Kidney epithelial cell (primary cell): ENCODE measurements at places on chromosomes 6 and 20. TPM values are rescaled to one million over a fixed set of nuclear protein-coding genes. Genes with fewer than 3 reads are reported as not detected.

DNA sequence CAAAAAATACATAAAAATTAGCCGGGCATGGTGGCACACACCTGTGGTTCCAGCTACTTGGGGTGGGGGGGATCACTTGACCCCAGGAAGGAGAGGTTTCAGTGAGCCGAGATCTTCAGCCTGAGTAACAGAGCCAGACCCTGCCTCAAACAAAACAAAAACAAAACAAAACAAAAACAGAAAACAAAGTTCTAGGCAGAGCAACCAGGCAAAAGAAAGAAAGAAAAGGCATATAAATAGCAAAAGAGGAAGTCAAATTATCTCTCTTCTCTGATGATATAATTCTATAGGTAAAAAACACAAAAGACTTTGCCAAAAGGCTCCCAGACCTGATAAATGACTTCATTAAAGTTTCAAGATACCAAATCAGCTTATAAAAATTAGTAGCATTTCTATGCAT is 446.9 kb downstream of the HAO1 start:
- no peak for DNase-seq

DNA sequence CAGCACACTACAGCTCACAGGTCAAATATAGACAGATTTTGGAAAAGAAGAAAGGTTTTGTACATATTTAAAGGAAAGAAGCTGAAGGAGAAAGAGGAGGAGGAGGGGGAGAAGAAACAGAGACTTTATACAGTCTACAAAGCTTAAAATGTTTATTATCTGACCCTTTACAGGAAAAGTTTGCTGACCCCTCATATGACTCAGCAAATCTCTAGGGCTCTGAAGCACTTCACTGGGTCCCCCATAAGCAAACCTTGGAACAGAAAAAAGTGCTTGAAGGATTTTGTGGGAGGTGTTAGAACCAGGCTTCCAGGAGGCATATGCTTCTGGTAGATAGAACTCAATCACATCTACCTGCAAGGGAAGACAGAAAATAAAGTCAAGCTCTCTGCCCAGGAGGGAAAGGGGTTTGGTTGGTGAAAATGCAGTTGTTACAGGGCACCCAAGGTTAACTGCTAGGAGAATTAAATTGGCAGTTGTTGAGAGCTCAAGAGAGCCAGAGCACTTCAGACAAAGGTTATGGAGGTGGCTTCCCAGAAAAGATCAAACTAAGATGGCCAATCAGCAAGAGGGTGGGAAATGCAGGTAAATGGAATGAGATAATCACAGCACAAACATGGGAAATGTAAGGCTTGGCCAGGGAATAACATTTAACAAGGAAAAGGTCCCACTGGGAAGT is 207.4 kb upstream of the SGK1 start:
- DNase-seq = no peak

- no peak for DNase-seq
These were observed 294.3 kb upstream of the BMP2 start for GRCh38 chr20:6473197-6473596.

DNA sequence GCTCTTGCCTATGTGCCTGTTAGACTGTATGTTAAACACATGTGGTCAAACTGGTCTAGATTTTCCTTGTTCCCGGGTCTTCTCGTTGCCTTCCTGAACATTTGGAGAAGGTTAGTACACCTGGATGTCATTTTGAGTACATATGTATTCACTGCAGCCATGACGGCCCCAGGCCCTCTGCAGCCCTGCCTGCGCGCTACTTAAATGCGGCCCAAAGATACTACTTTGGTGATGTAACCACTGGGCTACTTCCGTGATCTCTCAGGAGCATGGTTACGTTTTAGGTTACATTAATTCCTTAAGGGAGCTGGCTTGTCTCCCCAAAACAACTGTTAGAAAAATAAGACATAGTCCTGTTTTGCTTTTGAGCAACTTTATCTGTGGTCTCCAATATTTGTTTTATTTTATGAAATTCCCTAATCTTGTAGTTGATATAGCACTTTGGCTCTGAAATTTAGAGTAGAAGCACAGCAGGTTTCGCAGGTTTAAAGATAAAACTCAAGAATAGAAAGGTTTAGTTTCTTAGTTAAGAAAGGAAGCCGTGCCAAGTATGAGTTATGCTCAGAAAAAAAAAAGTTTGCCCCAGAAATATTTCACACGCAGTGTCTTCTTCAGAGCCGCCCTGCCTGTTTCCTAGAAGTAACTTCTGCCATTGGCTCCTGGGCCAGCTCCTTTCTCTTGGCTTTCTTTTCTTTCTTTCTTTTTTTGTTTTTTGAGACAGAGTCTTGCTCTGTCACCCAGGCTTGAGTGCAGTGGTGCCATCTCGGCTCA is 38.1 kb downstream of the TIAM2 start:
- no peak for DNase-seq

GRCh38 chr6:161922631-161923119 is 648.8 kb upstream of the AGPAT4 start:
- DNase-seq = peak; percentile 43

- no peak for DNase-seq
These were observed 458.7 kb upstream of the AGPAT4 start for GRCh38 chr6:161732594-161732993.

DNA sequence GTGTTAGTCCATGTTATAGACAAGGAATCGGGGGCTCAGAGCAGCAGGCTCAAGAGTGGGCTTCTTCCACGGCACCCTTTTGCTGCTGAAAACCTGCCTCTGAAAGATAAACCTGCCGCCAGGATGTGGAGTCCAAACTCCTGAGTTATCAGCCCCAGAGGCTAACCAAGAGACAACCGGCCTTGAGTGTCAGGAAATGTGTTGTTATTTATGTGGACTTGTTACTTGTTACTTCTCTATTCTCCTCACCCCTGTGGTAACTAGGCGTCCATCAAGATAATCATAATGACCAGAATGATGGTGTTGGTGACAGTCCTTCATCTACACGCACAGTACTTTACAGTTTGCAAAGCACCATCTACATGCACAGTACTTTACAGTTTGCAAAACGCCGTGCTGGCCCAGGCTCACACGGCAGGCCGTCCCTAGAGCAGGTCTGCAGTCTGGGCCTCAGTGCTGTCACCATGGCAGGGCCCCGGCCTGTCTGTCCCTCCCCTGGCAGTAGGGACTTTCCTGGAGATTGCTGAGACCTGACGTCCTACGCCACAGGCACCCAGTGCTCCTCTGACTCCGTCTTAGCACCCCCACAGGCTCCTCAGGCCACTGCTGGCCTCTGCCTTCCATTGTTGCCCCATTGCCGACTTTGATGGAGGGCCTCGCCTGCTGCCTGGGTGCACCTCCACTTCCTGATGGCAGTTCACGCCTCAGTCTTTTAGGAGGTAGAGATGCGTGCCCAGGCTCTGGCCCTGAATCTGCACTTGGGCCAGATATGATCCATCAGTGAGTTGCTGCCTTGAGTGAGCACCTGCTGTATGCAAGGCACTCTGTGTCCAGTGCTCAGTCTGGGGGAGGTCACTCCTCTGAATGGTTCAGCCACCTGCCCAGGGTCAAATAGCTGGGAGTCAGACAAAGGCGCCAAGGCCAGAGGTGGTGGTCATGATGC is 9.1 kb upstream of the BPIFB4 start:
- DNase-seq = no peak

- DNase-seq = peak; percentile 73
These were observed 112.0 kb downstream of the BACH2 start for GRCh38 chr6:90184334-90185298.

GRCh38 chr6:144725736-144726522 is 440.8 kb downstream of the UTRN start:
- DNase-seq = peak; percentile 43

DNA sequence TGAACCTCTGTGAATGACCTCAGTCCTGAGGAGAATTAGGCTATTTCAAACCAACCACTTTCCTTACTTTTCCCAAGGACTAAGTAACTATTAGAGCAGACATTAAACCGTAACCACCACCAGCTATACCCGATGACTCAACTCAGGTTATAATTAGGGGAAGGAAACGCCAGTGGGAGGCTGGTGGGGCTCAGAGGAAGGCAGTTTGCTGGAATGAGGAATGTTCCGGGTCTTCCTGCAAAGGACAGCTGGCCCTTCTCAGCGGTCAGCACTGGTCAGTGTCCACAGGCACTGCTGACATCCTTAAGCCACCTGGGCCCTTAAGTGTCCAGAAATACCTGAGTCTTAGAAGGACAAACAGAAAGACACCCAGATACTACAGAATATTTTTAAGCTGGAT is 515.2 kb downstream of the MAFB start:
- DNase-seq = no peak

Gene PTGIS
- 0.88 and 2.7 TPM in 2 replicates for total RNA-seq

Gene GJA1
- 299 and 300 TPM in 2 replicates for total RNA-seq

Gene HLA-DQA2
- not detected in 2 replicates for total RNA-seq

Gene HLA-DOA
- total RNA-seq = 0.71 and 1.6 TPM in 2 replicates

Gene KHDC1L
- total RNA-seq = not detected in 2 replicates

Gene HDGFL1
- total RNA-seq = not detected in 2 replicates

Gene PLA2G7
- total RNA-seq = 1.1 and 1.7 TPM in 2 replicates

Gene OVOL2
- total RNA-seq = 3.1 and 4.4 TPM in 2 replicates

Gene NFATC2
- total RNA-seq = 2.9 and 3.2 TPM in 2 replicates

Gene SYNDIG1
- total RNA-seq = 0.41 and 0.67 TPM in 2 replicates
